ENCODE measurements at places on chromosomes 12 and 14. TPM values are rescaled to one million over a fixed set of nuclear protein-coding genes. Genes with fewer than 3 reads are reported as not detected.

TEX52 gene
- not detected for total RNA-seq

MYG1 gene
- total RNA-seq, result 52.0 TPM

JPH4 gene
- not detected for total RNA-seq

KRT78 gene
- total RNA-seq, result not detected

RNASE7 gene
- total RNA-seq, result not detected

AHNAK2 gene
- total RNA-seq, result 106 TPM

LTBP2 gene
- total RNA-seq, result 243 TPM

CLEC6A gene
- total RNA-seq, result not detected

GPR135 gene
- 3.0 TPM for total RNA-seq

NANOG gene
- total RNA-seq, result not detected

DPPA3 gene
- not detected for total RNA-seq

TC2N gene
- total RNA-seq, result 0.26 TPM

TMEM229B gene
- total RNA-seq, result 0.77 TPM

CRIP1 gene
- 3.0 TPM for total RNA-seq

EGLN3 gene
- 1.8 TPM for total RNA-seq

All from fibroblast of lung (primary cell).